ENCODE measurements at places on chromosomes 13 and 19.
A peak's percentile ranks its signal among the peaks of the same experiment; 100 is the strongest.

DNA sequence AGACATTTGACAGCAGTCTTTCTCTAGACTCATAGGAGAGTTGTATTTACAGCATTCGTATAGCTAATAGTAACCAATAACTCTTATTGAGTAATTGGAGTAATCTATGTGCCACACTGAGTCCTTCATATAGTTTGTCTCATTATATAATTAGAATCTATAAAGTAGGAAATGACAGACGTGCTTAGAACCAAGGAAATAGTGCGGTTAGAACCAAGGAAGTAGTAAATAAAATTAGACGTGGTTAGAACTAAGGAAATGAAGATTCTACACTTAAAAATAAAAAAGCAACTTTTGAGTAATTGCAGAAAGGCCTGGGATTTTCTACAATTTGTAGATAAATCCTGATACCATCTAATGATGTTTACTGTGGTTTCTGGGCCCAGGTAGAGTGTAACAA lies 107.8 kb upstream of the TNFSF11 start:
- no peak for DNase-seq

DNA sequence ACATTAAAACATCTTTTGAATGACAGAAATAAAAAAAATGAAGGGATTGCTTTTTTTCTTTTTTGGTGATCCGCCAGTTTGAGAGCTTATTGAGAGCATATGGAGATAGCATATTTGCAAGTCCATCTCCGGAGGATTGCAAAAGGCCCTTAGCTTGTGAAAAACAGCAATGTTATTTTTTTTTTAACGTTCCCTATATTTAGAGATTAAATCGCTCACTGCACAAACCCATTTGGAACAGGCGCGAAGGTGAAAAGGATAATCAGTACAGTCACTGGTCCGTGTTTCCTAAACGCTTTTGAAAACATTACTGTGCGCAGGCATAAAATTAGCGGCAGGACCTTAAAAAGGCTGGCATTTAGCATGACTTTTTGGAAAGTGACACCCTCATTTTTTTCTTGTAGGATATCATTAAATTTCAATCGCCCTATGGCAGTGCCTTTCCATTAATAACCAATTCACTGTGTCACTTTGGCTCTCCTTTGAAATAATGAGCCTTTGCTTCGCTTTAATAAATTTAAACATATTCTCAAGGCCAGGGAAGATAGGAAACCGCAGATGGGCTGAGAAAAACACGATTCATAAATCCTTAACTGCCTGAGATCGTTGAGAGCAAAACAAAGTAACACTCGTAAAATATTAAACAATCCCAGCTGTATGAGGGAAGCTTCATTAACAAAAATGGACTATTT lies 342.2 kb downstream of the DACH1 start:
- DNase-seq, result no peak

DNA sequence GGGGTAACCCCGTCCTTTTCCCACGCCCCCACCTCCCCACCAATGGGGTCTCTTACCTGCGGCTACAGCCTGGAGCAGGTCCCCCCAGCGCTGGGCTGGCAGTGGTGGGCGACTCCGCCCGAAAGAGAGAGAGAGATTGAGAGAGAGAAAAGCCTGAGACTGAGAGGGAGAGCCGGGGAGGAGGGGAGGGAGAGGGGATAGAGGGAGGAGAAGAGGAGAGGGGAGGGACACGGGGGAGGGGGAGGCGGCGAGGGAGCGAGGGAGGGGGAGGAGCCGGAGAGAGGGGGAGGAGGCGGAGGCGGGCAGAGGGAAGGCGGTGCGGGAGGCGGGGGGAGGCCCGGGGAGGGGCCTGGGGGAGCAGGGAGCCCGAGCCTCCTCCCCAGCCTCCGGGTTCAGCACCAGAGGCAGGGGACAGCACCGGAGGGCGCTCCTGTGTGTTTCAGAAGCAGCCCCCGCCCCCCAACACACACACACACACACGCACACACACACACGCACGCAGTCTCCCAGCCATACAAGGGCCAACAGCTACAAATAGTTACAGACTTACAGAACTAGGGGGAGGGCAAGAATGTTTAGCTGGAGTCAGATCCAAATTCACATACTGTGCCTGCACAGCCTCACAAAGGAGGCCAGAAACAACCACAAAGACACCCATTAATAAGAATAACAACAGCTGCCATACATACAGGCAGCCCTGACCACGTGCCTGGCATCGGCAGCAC lies at the start of gene SLC8A2:
TSS of gene SLC8A2 (minus strand) at position 161 of the 725 bp plus-strand sequence. CDS start 5,490 bp downstream, outside the sequence.
- DNase-seq, result peak; percentile 49

- peak; percentile 64 for DNase-seq
These were observed at the start of gene RASL11A for GRCh38 chr13:27270594-27271520. TSS of gene RASL11A (plus strand) at chr13:27270830. CDS start at chr13:27270945, 115 bp downstream.

DNA sequence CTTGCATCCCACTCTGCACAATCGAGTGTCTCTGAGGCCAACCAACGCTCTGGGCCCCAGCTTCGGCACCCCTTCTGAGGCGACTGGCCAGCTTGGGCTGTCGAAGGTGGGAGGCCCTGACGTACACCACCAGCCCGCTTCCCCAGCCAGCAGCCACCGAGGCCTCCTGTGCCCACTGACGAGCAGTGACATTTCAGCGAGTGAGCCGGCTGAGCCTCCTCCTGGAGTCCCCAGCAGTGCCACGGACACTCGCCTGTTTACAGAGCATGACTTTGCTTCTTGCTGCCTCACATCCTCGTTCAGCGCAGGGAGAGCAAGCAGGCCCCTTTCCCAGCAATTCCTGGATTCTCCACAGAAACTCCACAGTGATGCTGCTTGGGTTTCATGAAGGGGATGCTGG lies 240.2 kb upstream of the MAB21L1 start:
- no peak for DNase-seq

- DNase-seq, result peak; percentile 6
These were observed 114.4 kb downstream of the ZDHHC20 start for GRCh38 chr13:21344662-21345176.

GRCh38 chr13:91639330-91639729 lies 240.9 kb downstream of the GPC5 start:
- no peak for DNase-seq

- DNase-seq, result no peak
These were observed 591.1 kb downstream of the PCDH9 start for GRCh38 chr13:66639044-66639443.

- DNase-seq, result peak; percentile 62
These were observed 18.7 kb downstream of the GADD45B start for GRCh38 chr19:2494447-2495129.

Data from T-helper 9 cell (primary cell).